ENCODE measurements at places on chromosomes 5 and 9.

DNA sequence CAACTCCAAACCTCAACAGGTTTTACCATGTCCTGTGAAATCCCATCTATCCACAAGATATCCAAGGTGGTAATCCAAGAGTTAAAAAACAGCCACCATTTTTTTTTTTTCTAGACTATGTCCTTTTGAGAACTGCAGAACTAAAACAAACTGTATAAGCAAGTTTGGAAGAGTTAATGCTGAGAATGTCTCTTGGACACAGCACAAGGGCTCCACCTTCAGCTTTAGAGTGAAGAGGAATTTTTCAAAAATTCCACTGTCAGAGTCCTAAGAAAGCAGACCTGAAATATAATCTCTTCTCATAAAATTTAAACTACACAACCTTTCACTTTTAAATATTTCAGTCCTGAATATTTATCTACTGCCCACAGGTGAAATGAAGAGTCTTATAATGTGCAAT lies 167.8 kb upstream of the CCNG1 start:
- DNase-seq = peak; percentile 27

- DNase-seq = no peak
Measured at GRCh38 chr5:79471556-79471955, 42.4 kb downstream of the HOMER1 start.

GRCh38 chr5:89342106-89342876 lies 459.3 kb upstream of the MEF2C start:
- DNase-seq = no peak

DNA sequence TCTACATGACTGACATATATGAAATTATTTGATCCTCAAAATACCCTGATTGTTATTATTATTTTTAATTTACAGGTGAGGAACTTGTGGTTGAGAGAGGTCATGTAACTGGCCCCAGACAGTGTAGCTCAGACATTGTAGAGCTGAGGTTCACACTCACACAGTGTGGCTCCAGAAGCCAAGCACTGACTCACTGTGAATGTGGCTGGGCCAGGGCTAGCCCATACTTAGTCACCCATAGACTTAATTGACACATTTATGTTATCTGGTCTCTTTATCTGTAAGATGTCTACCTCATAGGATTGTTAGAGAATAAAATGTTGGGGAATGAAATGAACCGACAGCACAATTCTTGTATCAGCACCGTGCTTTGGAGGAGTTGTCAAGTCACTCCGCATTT lies 24.9 kb upstream of the CCDC112 start:
- DNase-seq = no peak

DNA sequence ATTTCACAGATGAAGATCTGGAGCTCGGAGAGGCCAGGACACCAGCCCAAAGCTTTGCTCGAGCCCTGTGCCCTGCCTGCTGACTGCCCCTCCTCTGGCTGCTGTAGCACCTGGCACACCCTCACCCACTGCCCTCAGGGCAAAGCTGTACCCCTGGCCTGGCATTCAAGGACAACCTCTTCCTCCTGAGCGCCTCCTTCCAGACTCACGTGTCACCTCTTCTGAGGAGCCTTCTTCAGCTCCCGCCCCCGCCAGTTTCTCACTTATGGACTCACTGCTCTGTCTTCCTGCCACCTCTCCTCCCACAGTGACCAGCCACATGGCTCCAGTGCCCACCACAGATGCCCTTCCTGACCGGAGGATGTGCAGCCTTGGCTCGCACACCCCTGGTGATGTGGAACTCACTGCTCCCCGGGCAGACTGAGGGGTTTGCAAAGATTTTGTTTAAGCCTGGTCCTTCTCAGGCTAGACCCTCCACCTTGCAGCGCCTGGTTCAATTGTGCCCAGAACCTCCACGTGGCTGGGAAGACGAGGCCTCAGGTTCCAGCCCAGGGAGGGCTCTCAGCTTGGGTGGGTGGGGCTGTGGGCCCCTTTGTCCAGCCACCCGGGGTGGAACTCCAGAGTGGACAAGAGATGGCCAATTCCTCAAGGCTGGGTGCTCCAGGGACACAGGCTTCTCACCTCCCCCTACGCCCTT lies 46.6 kb upstream of the PHYKPL start:
- DNase-seq = no peak

DNA sequence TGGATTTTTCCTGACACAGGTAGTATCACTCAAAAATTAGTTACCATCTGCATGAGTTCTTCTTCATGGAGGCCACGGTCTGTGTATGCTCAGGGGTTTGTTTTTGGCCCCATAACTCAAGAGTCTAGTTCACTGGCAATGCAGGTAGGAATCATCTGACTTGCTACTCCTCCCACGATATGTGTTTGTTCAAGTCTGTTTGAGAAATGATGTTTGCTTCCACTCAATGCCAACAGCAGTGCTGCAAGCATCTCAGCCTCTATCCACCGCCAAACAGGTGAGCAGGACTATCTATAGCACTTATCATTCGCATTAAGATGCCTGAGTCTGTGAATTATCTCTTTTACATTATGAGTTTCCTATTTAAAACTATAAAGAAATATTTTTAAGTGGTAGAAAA lies 264.8 kb upstream of the PTGER4 start:
- no peak for DNase-seq

- no peak for DNase-seq
Measured at GRCh38 chr5:7391215-7391614, 4.7 kb upstream of the ADCY2 start.
